ENCODE measurements at places on chromosomes 11 and 22. TPM values are rescaled to one million over a fixed set of nuclear protein-coding genes. Genes with fewer than 3 reads are reported as not detected.

- H3K27ac ChIP-seq: no peak overlapping the region
- no peak overlapping the region for H3K4me3 ChIP-seq
- no peak for DNase-seq
- no peaks in the 10 kb centered on the region for H3K4me1 ChIP-seq
- H3K27me3 ChIP-seq: no peaks in the 10 kb centered on the region
Observed at GRCh38 chr11:27656806-27657483, 43.3 kb downstream of the BDNF start.

DNA sequence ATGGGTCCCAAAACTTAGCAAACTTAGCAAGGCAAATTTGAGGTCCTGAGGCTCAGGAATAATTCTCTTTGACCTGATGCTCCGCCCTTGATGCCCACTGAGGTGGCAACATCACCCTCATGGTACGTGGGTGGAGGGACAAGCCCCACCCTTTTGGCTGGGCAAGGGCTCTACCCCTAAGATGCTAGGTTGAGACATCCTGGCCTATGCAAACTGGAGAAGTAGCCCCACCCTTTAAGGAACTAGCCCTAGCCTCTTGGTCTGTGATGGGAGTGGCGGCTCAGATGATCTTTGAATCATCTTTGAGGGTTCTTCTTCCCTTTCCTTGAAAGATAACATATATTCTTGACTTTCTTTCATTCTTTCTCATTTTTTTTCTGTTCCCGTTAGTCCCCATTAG, 32.9 kb downstream of the CABIN1 start:
- H3K4me1 ChIP-seq: no peaks in the 10 kb centered on the region
- H3K27me3 ChIP-seq: no peaks in the 10 kb centered on the region
- no peak overlapping the region for H3K27ac ChIP-seq

GRCh38 chr11:98130117-98130625, 890.6 kb upstream of the CNTN5 start:
- H3K27ac ChIP-seq: no peak overlapping the region
- no peaks in the 10 kb centered on the region for H3K36me3 ChIP-seq
- H3K27me3 ChIP-seq: no peaks in the 10 kb centered on the region
- no peaks in the 10 kb centered on the region for H3K4me1 ChIP-seq
- no peak overlapping the region for H3K4me3 ChIP-seq
- DNase-seq: no peak

The CCDC117 gene
- total RNA-seq: 14.2 TPM

- H3K27me3 ChIP-seq: no peaks in the 10 kb centered on the region
- DNase-seq: no peak
- H3K36me3 ChIP-seq: no peaks in the 10 kb centered on the region
- peak overlapping the region; percentile 78 for H3K27ac ChIP-seq
- H3K4me3 ChIP-seq: no peak overlapping the region
Observed at GRCh38 chr22:28978863-28979796, 82.5 kb downstream of the C22orf31 start.

DNA sequence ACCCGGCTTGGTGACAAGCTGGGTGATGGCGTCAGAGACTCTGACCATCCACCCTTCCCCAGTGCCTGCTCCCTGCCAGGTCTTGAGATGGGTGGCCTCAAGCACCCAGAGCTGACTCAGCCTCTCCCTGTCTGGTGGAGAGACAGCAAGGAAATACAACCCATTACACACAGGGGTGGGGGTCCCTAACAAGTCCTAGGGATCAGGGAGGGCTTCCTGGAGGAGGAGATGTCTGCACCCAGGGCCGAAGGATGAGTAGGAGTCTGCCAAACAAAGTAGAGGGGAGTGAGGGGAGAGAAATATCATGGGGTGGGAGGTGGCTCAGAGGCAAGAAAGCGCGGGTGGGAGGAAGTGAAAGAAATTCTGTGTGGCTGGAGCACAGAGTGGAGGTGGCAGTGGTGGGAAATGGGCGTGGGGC, 6.8 kb downstream of the MAFF start:
- H3K27me3 ChIP-seq: no peaks in the 10 kb centered on the region
- no peak for DNase-seq
- peaks cover 41% of the 10 kb centered on the region for H3K4me1 ChIP-seq
- H3K27ac ChIP-seq: no peak overlapping the region
- no peak overlapping the region for H3K4me3 ChIP-seq
- H3K36me3 ChIP-seq: no peaks in the 10 kb centered on the region

DNA sequence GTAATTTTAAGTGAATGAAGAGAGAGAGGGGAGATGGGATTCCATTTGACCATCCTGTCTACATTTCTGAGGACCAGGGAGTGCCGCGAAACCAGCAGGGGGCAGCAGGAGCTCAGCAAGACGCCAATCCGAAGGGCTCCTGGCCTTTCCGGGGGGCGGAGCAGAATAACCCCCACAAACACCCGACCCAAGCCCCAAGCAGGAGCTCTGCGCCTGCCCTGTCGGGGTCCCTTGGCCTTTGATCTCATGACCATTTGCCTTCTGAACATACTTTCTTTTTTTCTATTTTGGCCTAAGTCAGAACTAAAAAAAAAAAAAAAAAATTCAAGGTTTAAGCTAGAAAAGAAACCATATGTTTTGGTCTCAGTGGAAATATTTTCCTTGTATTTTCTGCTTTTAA, 21.9 kb upstream of the SCN2B start:
- H3K36me3 ChIP-seq: no peaks in the 10 kb centered on the region
- H3K4me1 ChIP-seq: peaks cover 8% of the 10 kb centered on the region
- no peak overlapping the region for H3K4me3 ChIP-seq
- H3K27me3 ChIP-seq: no peaks in the 10 kb centered on the region
- no peak for DNase-seq

DNA sequence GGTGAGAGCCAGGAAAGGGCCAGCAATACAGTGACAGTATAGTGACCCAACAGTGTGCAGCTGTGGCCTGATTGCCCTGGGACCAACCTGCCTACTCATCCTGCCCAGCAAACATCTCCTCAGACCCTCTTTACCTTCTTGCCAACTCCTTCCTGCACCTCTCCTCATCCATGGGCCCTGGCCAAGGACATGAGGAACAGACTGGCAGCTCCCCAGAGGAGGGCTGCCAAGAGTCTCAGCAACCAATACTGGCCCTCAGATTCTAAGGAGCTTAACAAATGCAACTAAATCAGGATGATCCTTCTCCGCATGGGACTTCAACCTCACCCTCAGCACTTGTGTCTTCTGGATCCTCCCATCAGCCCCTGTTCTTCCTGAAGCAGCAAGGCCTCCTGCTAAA, 77.0 kb downstream of the RPL27A start:
- H3K27me3 ChIP-seq: no peaks in the 10 kb centered on the region
- H3K36me3 ChIP-seq: no peaks in the 10 kb centered on the region
- H3K4me1 ChIP-seq: peaks cover 57% of the 10 kb centered on the region

- H3K27me3 ChIP-seq: no peaks in the 10 kb centered on the region
- H3K4me3 ChIP-seq: no peak overlapping the region
- H3K36me3 ChIP-seq: no peaks in the 10 kb centered on the region
- no peak overlapping the region for H3K27ac ChIP-seq
- no peaks in the 10 kb centered on the region for H3K4me1 ChIP-seq
Observed at GRCh38 chr11:38718049-38718448, 2120.0 kb upstream of the RAG2 start.

DNA sequence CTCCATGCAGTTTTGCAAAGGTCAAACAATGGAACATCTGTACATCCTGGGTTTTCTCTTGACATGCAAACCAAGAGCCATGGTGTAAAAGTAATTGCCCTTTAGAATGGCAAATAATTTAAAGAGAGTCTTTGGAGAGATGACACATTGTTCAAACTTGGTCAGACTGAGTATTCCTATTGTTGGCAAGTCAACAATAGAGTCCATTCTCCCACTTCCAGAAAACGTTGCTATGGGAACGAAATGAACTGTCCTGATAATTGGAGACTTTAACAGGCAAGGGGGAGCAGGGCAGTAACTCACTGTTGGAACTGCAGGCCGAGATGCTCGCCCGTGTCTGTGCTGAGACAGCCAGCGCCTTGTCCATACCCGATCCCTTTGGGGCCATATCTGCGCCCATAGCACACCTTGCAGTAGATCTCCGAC, 13.9 kb downstream of the CSRP3 start:
- no peaks in the 10 kb centered on the region for H3K4me1 ChIP-seq
- H3K27me3 ChIP-seq: no peaks in the 10 kb centered on the region
- no peaks in the 10 kb centered on the region for H3K36me3 ChIP-seq
- DNase-seq: no peak

DNA sequence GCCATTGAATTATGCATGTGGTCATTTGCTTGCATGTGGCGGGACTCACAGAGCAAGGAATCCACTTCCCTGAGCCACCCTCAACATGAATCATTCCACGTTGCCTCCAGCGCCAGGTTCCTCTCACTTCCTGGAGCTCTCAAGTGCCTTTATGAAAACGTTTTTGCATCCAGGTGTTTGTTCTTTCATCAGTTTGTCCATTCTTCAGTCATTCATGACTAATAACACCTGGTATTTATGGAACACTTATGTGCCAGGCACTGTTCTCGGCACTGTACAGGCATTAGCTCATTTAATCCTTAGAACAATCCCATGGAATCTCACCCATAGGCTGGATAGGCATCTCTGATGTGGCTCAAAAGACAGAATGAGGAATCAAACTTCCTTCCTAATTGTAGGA, 256.1 kb upstream of the SYN3 start:
- H3K4me3 ChIP-seq: no peak overlapping the region
- H3K4me1 ChIP-seq: no peaks in the 10 kb centered on the region
- peaks cover 14% of the 10 kb centered on the region for H3K36me3 ChIP-seq
- H3K27ac ChIP-seq: no peak overlapping the region
- no peak for DNase-seq
- no peaks in the 10 kb centered on the region for H3K27me3 ChIP-seq

The PRODH gene
- total RNA-seq: 17.4 TPM

DNA sequence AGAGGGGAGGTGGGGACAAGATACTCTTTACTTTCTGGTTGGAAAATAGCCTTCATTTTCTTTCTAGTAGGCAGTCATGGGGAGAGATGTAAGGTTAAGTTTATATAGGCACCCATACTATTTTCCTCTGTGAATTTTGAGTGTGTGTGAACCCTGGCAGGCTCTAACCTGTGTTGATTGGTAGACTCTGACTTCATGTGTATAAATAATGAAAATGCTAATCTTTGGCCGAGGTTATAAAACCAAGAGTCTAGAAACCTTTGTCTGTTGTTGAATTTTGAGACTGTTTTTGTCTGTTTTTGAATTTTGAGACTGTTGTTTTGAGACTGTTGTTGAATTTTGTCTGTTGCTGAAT, 14.0 kb downstream of the TRIM44 start:
- no peak overlapping the region for H3K27ac ChIP-seq
- H3K4me1 ChIP-seq: peaks cover 20% of the 10 kb centered on the region
- H3K27me3 ChIP-seq: no peaks in the 10 kb centered on the region
- no peak overlapping the region for H3K4me3 ChIP-seq
- no peak for DNase-seq

The WNT11 gene
- total RNA-seq: 6.9 TPM

DNA sequence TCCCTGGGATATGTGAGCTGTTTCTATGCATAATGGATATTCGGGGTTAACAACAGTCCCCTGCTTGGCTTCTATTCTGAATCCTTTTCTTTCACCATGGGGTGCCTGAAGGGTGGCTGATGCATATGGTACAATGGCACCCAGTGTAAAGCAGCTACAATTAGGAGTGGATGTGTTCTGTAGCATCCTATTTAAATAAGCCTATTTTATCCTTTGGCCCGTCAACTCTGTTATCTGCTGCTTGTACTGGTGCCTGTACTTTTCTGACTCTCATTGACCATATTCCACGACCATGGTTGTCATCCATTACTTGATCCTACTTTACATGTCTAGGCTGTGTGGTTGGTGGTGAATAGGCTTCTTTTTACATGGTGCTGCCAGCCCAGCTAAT, 1.3 kb downstream of the TUG1 start:
- peaks cover 42% of the 10 kb centered on the region for H3K4me1 ChIP-seq
- H3K27ac ChIP-seq: no peak overlapping the region
- H3K4me3 ChIP-seq: peak overlapping the region; percentile 73
- no peaks in the 10 kb centered on the region for H3K27me3 ChIP-seq
- peaks cover 50% of the 10 kb centered on the region for H3K36me3 ChIP-seq
